ENCODE measurements at places on chromosomes 3 and 15.

GRCh38 chr3:192092388-192093005 is 631.5 kb downstream of the PYDC2 start:
- no peak for DNase-seq

DNA sequence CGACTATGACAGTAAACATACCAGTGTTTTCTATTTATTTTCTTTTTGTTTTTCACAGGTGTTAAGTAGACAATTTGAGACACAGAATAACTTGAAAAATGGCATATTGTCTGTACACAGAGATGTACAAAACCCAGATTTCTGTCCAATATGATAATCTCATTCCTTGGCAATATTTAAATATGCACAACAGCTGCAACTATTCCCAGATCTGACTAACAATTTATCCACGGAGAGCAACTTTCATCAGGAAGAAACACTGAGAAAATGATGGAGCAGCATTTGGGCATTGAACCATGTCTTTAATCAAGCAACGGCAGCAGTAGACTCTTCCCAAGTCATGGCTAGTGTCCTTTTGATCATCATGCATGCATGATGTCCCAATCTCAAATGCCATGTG is 452.6 kb downstream of the ZPLD1 start:
- no peak for DNase-seq

DNA sequence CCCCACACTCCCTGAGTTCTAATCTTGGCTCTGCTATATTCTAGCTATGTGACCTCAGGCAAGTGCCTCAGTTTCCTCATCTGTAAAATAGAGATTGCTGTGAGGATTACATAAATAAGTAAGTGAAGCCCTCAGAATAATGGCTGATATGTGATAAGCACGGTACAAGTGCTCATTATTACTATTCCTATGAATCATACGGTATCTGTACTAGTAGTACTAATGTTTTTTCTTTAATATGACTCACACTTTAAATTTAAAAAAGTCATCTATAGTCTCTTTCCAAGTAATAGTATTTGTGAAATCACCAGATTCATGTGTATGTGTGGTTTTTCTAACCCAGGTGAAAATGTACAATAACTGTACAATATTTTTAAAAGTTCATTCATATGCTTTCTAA is 58.7 kb downstream of the CLDN11 start:
- no peak for DNase-seq

DNA sequence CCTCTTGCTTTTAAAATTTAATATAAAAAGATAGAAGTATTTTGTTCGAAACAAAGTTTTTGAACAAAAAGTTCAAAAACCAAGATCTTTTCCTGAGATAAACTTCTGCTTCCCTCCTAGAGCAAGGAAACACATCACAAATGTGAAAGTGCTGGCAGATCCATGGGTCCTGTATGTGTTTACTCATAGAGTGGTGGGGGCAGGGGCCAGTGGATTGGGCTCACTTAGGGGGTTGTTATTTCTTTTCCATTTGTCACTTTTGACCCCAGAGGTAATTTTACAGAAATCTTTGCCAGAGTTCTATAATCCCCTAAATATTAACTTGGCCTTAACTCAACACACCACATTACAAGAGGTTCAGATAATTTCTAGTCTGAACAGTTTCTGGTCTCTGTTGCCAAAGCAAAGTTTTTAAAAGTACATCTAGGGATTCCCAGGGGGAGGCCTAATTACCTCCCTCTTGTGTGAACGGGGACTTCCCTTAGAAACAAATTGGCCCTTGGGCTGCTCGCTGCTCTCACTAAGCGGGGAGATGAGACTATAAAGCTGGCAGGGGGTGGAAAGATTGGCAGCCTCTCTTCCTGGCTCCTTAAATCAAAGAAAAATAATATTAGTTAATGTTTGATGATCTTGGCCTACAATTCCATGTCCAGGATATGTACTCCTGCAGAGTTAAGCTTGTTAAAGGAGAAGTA is 66.8 kb upstream of the PTX3 start:
- DNase-seq = no peak

- no peak for DNase-seq
These were observed 40.5 kb downstream of the CCDC12 start for GRCh38 chr3:46935989-46936558.

- peak; percentile 96 for DNase-seq
These were observed 175.2 kb upstream of the SOX14 start for GRCh38 chr3:137588871-137589270.

DNA sequence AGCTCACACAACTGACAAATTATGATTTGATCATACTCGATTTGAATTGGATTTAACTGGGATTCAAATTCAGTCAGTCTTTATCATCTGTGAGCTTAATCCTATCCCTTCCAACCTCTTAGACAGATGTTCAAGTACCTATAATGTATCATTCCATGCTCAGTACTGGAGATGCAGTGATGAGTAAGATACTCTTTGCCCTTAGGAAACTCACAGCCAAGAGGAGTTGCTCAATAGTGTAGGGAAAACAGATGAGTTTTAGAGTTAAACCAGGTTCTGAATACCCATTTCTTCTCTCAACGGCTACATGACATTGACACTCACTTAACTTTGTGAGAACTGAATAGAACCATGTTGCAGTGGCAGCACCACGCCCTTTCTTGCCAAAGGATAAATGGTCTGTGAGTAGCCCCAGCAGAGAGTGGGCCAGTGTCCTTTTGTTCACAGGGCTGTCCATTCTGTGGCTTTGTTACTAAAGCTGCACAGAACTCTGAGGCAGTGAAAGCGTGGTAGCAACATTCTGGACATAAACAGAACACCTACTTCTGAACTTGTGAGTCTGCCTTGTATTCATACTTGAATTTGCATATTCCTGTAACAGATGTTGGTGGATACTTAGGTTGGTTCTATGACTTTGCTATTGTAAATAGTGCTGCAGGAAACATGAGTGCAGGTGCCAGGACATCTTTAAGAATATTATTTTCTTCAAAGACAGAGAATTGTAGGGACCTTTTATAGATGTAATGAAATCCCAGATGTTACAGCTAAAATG is 91.6 kb downstream of the RASA2 start:
- DNase-seq = no peak

GRCh38 chr3:129320825-129321487 is 42.3 kb downstream of the HMCES start:
- no peak for DNase-seq
